ENCODE measurements at places on chromosomes 4 and X.

- DNase-seq: no peak
These were observed 63.8 kb upstream of the RPS6KA3 start for GRCh38 chrX:20330545-20330944.

DNA sequence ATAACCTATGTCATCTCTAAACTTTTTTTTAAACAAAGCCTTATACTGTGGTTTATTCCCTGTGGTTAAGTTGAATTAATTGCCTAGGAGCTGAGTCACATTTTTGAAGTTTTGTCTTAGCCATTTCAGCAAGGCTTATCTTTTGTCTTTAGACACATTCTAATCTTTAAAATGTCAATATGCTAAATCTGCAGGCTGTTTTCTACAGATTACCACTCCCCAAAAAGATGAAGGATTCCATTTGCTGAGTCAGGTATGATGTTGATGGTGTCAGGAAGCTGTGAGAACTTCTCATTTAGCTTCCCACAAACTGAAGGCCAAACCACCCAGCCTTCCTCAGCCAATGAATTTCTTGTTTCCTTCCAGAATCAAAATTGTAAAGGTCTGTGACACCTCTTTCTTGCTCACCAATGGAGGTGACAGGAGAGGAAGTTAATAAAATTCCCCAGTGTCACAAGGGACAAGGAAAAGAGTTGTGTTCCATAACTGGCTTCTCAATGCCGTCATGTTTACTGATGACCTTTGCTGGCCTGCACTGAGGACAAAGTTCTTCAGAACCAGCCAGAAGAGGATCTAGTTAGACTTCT lies 3.7 kb upstream of the CXCL6 start:
- no peak for DNase-seq

DNA sequence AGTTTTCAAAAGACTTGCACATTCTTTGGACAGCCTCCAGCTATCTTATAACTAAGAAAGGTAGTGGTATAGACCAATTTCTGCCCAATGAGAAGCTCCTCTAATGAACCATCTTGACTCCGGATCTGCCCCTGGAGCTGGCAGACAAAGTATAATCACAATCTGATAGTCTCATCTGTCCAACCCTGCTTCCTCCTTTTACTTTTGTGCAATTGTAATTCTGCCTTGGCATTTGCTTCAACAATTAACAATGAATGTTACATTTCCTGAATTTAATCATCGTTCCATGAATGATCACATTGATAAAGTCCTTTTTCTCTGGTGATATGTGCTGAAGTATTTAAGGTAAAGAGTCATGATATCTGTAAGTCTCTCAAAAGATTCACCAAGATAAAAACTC lies 27.8 kb downstream of the FRYL start:
- no peak for DNase-seq

DNA sequence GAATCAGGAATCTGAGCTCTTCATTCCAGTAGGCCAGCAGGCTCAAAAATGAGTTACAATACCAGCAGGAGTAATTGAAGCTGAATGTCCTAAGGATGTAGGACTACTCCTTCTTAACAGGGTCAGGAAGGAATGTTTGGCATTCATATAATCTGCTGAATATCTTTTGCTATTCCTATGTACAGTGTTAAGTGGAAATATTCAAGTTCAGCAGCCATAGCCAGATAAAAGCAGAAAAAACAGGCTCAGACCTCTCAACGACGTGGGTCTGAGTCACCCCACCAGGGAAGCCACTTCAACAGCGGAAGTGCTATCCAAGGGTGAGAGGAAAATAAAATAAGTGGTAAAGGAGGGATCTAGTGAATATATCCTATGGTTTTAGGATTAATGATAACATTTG lies 577.0 kb downstream of the SPOCK3 start:
- no peak for DNase-seq

- DNase-seq: no peak
These were observed 13.6 kb downstream of the AMTN start for GRCh38 chr4:70531981-70532380.
